ENCODE measurements at places on chromosomes 7 and 10.
A peak's percentile ranks its signal among the peaks of the same experiment; 100 is the strongest.

GRCh38 chr10:101020427-101021075 lies 10.4 kb downstream of the PDZD7 start:
- DNase-seq: no peak

- DNase-seq: no peak
Measured at GRCh38 chr7:76397409-76398183, 11.9 kb downstream of the SSC4D start.

DNA sequence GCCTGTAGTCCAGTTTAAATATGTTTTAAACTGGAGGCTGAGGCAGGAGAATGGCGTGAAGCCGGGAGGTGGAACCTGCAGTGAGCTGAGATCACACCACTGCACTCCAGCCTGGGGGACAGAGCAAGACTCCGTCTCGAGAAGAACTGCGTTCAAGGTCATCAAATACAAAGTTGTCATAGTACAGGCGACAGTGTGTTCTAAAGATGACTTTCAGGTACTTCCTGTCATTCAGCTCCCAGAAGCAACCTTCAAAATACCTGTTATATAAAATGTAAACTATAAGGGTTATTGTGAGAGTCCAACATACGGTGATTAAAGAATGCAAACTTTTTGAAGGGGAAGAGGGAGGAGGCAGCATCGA lies 8.7 kb downstream of the MPP7 start:
- no peak for DNase-seq

GRCh38 chr10:71963351-71964097 lies 671 bp upstream of the CHST3 start:
- no peak for DNase-seq

GRCh38 chr7:122975341-122975740 lies 20.2 kb downstream of the TAS2R16 start:
- no peak for DNase-seq

DNA sequence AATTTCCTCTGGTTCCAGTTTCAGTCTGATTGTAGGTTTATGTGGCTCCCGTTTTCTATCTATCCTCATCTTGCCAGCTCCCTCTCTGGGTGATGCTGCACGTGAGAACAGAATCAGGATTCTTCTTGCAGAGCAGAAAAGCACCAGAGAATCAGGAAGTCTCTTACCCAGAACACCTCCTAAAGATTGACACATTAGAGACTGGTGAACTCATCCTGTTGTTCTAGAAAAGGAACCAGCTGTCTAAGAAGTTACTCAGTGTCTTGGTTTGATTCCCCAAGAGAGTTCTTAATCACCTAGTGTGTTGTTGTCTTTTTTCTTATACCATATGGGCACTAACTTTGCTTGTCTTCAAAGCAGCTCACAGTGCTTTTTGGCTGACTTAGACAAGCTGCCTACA lies 152.4 kb downstream of the DGKI start:
- DNase-seq: no peak

DNA sequence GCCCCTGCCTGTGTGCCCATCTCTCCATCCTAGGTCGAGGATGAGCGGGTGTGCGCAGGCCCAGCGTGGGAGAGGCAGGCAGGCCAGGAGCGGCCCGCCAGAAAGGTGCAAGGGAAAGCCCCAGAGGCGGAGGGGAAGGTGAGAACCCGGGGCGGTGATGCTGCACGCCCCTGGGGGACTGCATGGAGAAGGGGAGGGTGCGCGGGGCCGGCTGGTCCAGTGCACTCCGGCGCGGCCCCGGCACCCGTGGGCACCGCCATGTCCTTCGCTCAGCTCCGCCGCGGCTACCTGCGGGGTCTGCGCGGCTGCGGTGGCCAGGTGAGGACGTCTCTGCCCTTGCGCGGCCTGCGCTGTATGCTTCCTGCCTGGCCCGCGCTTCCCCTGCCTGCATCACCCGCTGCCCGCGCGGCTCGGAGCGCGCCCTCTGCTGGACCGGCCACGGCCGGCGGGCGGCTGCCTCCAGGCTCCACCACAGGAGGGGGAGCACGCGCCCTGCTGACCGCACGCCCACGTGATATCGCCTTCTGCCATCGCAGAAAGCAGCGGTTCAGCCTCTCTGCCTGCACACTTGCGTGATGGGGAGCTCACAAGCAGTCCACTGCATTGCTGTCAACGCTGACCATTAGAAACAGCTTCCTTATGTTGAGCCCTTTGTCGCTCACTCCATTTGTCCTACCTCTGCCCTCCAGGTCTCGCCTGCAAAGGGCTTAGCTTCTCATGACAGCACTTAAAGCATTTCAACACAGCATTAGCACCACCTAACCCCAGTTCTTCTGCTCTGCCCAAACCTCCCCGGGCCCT lies 73.9 kb downstream of the CXCL12 start:
- DNase-seq: peak; percentile 16

- no peak for DNase-seq
Measured at GRCh38 chr7:36736899-36737211, 12.6 kb upstream of the AOAH start.

DNA sequence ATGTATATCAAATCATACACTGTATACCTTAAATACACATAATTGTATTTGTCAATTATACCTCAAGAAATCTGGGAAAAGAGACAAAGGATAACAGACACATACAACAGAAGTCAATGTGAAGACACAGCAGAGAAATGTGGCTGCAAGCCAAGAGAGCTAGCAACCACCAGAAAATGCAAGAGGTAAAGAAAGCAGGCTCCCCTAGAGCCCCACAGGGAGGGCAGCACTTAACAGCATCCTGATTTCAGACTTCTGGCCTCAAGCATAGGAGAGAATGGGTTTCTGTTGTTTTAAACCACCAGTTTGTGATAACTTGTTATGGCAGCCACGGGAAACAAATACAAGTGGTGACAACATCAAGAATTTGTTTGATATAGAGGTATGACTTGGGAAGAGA lies 1197.2 kb downstream of the SORCS1 start:
- no peak for DNase-seq

DNA sequence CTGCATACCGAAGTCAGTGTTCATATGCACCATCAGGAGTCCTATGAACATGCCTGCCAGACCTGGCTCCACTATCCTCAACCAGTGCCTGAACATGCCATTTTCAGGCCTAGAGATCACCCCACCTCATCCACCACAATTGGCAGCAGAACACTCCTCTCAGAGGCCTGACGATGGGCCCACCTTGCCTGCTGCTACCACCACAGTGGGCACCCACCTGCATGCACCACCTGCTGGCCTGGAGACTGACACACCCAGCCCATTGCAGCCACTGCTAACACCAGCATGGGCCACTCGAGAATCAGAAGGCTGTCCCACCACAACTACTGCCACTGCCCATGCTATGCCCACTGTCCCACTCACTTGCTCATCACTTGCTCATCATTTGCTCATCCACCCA lies 130.7 kb upstream of the FAM13C start:
- DNase-seq: no peak

GRCh38 chr7:92994901-92995300 lies 122.9 kb downstream of the SAMD9 start:
- no peak for DNase-seq

GRCh38 chr10:50621968-50622705 lies 1.6 kb downstream of the SGMS1 start:
- peak; percentile 77 for DNase-seq

DNA sequence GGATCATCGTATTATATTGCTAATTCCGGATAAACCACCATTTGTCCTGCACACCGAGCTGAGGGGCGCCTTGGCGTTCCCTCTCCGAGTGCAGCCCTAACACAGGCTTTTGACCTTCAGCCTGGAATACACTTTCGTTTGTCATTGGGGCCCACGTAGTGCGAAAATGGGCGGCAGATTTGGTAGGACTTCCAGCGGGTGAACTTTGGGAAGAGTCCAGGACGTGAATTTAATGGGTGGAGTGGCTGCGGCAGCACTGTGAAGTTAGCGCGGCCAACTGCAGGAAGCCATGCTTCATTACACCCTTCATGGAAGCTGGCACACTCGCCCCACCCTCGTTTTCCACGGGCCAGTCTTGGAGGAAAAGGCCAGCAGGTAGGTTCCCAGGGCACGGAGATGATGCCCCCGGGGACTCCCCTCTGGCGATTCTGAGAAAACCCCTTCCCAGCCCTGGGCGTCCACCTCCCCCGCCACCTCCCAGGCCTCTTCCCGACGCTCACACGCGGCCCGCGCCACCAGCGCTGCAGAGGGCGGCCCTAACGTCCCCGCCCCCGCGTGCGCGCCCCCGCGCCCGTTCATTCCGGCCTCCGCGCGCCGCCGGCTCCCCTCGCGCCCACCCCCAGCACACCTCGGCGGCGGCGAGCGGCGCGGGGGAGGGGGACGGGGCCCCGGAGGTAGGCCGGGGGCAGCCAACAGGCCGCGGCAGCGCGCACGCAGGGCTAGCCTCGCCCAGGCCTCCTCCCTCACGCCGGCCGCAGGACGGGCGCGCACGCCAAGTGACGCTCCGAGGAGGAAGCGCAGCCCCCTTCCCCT lies at the start of gene MLLT10:
Gene MLLT10 (plus strand): TSS at position 766 of the 813 bp plus-strand sequence. CDS start 413 bp downstream, outside the sequence.
- DNase-seq: peak; percentile 60

DNA sequence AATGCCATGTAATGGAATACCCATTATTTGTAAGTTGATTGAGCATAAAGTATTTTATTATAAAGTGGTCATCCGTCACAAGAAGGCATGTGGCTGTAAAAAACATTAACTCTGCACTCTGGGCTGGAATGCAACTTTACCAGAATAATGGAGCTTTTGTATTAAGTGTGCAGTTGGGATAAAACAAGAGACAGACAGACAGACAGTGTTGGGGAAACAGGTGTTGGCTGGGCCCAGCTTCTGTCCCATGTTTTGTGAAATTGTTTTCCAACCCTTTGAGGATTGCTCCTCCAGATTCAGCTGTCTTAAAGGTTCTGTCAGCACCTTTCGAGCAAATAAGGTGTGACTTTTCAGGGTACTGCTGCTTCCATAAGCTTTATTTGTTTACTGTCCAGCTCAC lies 67.9 kb upstream of the NFKB2 start:
- DNase-seq: no peak

GRCh38 chr7:2515424-2516193 lies 4.0 kb upstream of the LFNG start:
- no peak for DNase-seq

GRCh38 chr7:135334830-135335543 lies 101.3 kb downstream of the STRA8 start:
- no peak for DNase-seq

GRCh38 chr7:151123822-151124464 lies 37.7 kb downstream of the AGAP3 start:
- DNase-seq: no peak

- DNase-seq: no peak
Measured at GRCh38 chr10:33697016-33697415, 362.5 kb upstream of the NRP1 start.

- DNase-seq: no peak
Measured at GRCh38 chr7:26664735-26665416, 199.5 kb downstream of the SKAP2 start.

GRCh38 chr10:72729528-72729927 lies 37.6 kb downstream of the MCU start:
- no peak for DNase-seq

DNA sequence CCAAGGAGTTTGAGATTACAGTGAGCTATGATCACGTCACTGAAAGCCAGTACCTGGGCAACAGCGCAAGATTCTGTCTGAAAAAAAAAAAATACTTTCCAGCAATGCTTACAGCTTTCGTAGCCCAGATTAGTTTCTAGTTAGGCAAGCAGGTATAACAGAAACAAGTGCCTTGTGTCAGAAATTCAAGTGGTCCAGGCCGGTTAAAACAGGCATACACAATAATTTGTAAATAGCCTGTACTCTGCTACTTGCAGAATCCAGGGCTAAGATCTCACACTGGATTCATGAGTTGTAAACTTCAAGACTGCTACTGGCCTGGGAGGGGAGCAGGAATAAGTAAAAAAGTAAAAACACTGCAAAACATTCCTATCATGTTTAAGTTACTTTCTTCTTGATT lies 512.9 kb downstream of the IPMK start:
- DNase-seq: no peak

- DNase-seq: no peak
Measured at GRCh38 chr10:54159924-54160323, 641.1 kb downstream of the PCDH15 start.

DNA sequence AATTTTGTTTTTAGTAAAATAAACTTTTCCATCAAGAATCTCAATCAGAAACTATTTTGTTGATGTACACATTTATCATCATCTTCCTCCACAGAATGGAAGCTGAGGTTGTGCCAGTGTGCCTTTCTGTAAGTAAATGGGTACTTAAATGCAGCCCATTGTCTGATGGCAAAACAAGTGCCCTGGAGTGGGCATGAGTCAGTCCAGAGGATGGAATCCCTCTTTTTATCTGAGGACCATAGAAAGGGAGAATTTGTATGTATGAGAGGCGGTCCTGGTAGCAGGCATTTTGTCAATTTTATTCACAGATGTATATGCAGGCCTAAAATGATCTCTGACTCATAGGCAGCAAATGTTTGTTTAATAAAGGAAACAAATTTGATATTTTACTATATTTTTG lies 102.1 kb upstream of the MAGI2 start:
- DNase-seq: no peak

DNA sequence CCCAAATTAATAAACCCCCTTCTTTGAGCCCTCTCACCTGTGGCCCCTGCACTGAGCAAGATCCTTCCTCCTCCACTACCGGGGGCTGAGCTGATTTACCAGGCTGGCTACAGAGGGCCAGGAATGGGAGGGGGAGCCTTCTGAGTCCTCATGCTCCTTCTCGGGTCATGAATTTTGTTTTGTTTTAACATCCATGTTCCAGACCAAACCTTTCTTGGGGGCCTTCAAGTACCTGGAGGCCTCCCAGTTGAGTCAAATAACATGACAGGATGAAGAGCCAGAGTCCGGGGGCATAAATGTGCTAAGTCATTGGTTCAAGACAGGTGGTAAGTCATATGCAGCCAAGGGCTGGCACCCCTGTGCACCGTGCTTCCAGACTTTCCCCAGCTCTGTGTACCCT lies 39.6 kb downstream of the AFAP1L2 start:
- no peak for DNase-seq

GRCh38 chr10:91683975-91684374 lies 51.1 kb upstream of the PPP1R3C start:
- peak; percentile 56 for DNase-seq

GRCh38 chr10:11794566-11794965 lies 28.6 kb upstream of the PROSER2 start:
- no peak for DNase-seq

GRCh38 chr7:117143066-117143465 lies 179.8 kb downstream of the WNT2 start:
- no peak for DNase-seq

DNA sequence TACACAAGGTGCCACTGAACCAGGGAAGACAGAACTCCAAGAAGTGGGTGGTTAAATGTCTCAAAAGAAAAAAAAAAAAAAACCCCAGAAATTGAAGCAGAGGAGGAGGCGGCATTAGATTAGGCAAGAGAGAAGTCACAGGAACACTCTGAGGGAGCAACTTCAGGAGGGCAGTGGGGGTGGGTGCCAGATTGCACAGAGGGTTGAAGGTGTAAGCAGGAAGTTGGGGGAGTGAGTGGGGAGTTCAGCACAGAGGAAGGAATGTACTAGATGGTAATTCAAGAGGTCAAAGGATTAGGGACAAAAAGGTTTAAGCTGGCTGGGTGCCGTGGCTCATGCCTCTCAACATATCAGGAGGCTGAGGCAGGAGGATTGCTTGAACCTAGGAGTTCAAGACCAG lies 110.0 kb upstream of the PDLIM1 start:
- DNase-seq: no peak

- DNase-seq: no peak
Measured at GRCh38 chr10:91471602-91472001, 61.5 kb downstream of the HECTD2 start.

Measured in GM04503 (cell line).